Right ventricle myocardium inferior (tissue), 1 donor: ENCODE measurements at places on chromosomes 4 and X. TPM values are rescaled to one million over a fixed set of nuclear protein-coding genes. Genes with fewer than 3 reads are reported as not detected.

The ZFP42 gene
- total RNA-seq: not detected

The CENPVL2 gene
- not detected for total RNA-seq

The AMBN gene
- not detected for total RNA-seq

DNA sequence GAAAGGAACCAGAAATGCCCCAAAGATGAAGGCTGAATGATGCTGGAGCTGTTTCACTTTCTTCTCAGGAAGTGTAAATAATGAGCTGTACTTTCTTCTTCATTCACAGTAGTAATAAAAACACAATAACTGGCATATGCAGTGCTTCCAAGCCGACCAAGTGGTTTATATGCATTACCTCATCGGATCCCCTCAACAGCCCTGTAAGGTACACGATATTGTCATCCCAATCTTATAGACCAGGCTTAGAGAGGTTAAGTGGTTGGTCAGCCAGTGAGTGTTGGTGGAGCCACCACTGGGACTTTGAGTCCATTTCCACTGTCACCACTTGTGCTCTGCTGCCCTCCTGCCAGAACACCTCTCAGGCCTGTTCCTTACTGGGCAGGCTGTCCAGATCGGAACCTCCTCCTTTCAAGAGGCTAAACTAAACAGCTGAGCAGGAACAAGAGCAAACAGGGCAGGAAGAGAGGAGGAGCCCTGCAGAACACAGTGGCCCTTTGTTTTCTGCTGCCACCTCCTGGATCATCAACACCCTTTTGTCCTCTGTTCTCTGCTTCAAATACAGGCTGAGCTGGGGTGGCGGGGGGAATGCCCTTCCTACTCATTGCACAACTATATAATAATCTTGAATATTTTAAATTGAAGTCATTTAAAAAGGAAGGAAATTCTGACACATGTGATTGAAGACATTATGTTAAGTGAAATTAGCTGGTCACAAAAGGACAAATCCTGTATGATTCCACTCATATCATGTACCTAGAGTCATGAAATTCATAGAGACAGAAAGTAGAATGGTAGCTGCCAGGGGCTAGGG is 112.5 kb upstream of the ATP6AP2 start:
- DNase-seq: no peak

DNA sequence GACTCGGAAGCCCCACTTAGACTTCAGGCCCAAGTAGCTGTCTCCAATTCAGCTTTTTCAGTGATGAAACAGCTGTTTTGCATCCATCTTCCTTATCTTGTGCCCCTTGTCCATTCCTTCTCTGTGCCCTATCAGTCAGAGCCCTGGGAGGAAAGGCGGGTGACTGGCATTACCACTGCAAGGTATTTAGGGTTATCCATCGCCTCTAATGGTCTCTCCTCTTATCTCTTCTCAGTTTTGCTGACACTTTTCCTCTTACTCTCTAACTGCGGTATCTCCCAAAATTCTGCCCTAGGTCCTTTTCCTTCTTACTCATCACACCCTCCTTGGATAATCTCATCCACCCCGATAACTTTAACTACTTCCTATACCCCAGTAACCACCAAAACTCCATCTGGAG is 13.7 kb downstream of the GAB3 start:
- DNase-seq: no peak

DNA sequence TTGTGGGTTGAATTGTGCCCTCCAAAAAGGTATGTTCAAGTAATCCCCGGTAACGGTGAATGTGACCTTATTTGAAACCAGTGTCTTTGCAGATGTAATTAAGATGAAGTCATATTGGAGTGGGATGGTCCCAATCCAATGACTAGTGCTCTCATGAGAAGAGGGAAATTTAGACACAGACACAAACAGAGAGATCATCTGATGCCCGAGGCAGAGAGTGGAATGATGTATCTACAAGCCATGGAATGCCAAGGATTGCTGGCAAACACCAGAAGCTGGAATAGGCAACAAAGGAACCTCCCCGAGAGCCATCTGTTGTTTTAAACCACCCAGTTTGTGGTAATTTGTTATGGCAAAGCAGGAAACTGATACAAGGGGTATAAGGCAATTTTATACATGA is 35.1 kb downstream of the RPS6KA3 start:
- no peak for DNase-seq

GRCh38 chr4:175559126-175559525 is 252.9 kb downstream of the GPM6A start:
- no peak for DNase-seq

- DNase-seq: no peak
Measured at GRCh38 chr4:178689926-178690325, 1247.7 kb upstream of the AGA start.

GRCh38 chr4:7985891-7986441 is 46.3 kb upstream of the AFAP1 start:
- DNase-seq: no peak
